Hindlimb muscle (tissue), 1 donor: ENCODE measurements at places on chromosomes 4 and X. TPM values are rescaled to one million over a fixed set of nuclear protein-coding genes. Genes with fewer than 3 reads are reported as not detected.

DDIT4L gene
- polyA plus RNA-seq, result 18.3 TPM

LPAR4 gene
- 39.1 TPM for polyA plus RNA-seq

IBSP gene
- polyA plus RNA-seq, result not detected

HTR2C gene
- polyA plus RNA-seq, result not detected

GYG2 gene
- polyA plus RNA-seq, result 3.0 TPM

STOX2 gene
- 5.3 TPM for polyA plus RNA-seq

PDCL2 gene
- not detected for polyA plus RNA-seq

INTU gene
- 10.3 TPM for polyA plus RNA-seq

KCNE5 gene
- polyA plus RNA-seq, result 82.6 TPM
